ENCODE measurements at places on chromosomes 1 and 21. TPM values are rescaled to one million over a fixed set of nuclear protein-coding genes. Genes with fewer than 3 reads are reported as not detected.

LCE1F gene
- not detected for total RNA-seq

LINGO4 gene
- 0.10 TPM for total RNA-seq

FAM72D gene
- 0.99 TPM for total RNA-seq

PERM1 gene
- total RNA-seq = 0.99 TPM

GPR25 gene
- total RNA-seq = not detected

HENMT1 gene
- 7.3 TPM for total RNA-seq

OVAAL gene
- not detected for total RNA-seq

TMEM269 gene
- 0.10 TPM for total RNA-seq

PLA2G4A gene
- total RNA-seq = 24.3 TPM

KRTAP11-1 gene
- total RNA-seq = 25.4 TPM

FUCA1 gene
- 20.0 TPM for total RNA-seq

C1QA gene
- total RNA-seq = 37.7 TPM

OR2M3 gene
- not detected for total RNA-seq

NOL9 gene
- total RNA-seq = 16.5 TPM

TMEM53 gene
- total RNA-seq = 2.2 TPM

NCF2 gene
- total RNA-seq = 19.1 TPM

HEYL gene
- total RNA-seq = 5.2 TPM

VANGL2 gene
- 11.0 TPM for total RNA-seq

ALG14 gene
- 1.8 TPM for total RNA-seq

PLA2G2C gene
- not detected for total RNA-seq

BMP8B gene
- total RNA-seq = 2.0 TPM

SHE gene
- total RNA-seq = 5.4 TPM

RAP1GAP gene
- 3.9 TPM for total RNA-seq

DIPK1A gene
- total RNA-seq = 13.0 TPM

LCE1C gene
- total RNA-seq = 9.3 TPM

CCDC190 gene
- 0.49 TPM for total RNA-seq

TIMM17A gene
- total RNA-seq = 30.0 TPM

EIF2D gene
- total RNA-seq = 36.6 TPM

CALML6 gene
- 19.0 TPM for total RNA-seq

TAS1R1 gene
- 0.59 TPM for total RNA-seq
